NCI-H1694 treated with DMSO at 0.1 percent for 48 hours (cell line): ENCODE measurements at places on chromosomes 3 and 15.
A peak's percentile ranks its signal among the peaks of the same experiment; 100 is the strongest.

GRCh38 chr15:36183201-36183600 is 396.2 kb upstream of the CDIN1 start:
- no peak for DNase-seq

- no peak for DNase-seq
Measured at GRCh38 chr3:129687586-129688125, 81.2 kb upstream of the PLXND1 start.

- DNase-seq = no peak
Measured at GRCh38 chr15:52491472-52491871, 37.2 kb downstream of the MYO5A start.

GRCh38 chr15:33064878-33065277 is 129.6 kb downstream of the FMN1 start:
- no peak for DNase-seq

DNA sequence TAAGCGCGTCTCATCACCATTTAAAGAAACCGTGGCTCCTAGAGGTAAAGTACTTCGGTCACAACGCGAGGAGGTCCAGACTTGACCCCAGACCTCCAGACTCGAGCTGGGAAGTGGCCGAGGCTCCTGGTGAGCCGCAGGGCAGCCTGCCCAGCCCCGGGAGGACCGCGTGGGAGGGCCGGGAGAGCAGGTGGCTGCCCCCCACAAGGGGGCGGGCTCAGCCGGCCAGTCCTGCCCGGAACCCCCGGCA is at the start of gene SLC27A2:
Gene SLC27A2 (plus strand): TSS at position 228 of the 250 bp plus-strand sequence. CDS start 232 bp downstream, outside the sequence.
- no peak for DNase-seq

- no peak for DNase-seq
Measured at GRCh38 chr3:197590313-197590962, 34.7 kb upstream of the BDH1 start.

DNA sequence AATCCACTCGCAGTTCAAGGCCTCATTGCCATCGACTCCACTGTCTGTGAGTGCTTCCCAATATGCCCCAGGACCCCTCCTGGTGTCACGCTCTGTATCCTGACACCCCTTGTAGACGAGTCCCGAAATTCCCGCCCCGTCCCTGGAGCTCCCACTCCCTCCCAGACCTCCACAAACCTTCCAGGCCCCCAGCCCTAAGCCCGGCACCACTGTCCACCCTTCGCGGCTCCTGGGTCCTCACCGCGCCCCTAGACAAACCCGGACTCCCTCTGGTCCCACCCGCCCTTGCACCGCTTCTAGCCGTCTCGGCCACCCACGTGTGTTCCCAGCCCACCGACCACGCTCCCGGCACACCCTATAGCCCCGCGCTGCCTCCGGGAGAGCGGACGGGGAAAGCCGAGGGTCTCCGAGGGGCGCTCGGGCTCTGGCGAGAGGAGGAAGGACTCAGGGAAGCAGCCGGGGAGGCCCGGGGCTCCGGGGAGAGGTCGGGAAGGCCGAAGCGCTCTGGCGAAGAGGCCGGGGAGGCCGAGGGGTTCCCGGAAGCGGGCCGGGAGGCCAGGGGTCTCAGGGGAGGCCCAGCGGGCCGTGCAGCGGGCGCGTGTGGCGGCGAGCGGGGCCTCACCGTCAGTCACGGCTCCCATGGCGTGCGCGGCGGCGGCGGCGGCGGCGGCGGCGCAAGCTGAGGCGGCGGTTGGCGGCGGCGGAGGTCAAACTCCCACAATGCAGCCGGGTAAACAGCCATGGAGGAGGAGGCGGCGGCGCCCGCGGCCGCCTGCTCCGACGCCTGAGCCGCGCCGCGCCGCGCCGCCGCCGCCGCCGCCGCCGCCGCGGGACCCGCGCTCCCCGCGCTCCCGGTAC is at the start of the genes ATXN7 and THOC7:
Gene ATXN7 (plus strand): TSS at position 718 of the 858 bp plus-strand sequence. CDS start 48,732 bp downstream, outside the sequence.
Gene THOC7 (minus strand): TSS at position 656 of the 858 bp plus-strand sequence. CDS start 15 bp downstream, at position 641.
- no peak for DNase-seq

DNA sequence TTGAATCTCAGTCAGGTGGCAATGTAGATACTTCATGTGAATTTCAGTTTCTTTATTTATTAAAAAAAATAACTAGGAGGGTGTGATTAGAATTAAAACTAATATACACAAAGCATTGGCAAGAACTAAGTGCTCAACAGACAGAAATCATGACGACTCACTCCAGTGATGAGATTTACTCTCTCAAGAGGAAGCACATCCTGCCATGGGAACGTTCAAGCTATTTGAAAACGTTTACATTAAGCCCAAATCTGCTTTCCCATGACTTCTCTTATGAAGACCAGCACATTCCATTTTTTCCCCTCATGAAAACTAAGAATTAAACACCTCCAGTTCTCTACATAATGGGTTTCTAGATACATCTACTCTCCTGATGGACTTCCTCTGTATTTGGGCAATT is 8.5 kb downstream of the WDR53 start:
- no peak for DNase-seq

GRCh38 chr3:64903006-64903405 is 215.2 kb upstream of the ADAMTS9 start:
- DNase-seq = no peak

- no peak for DNase-seq
Measured at GRCh38 chr15:45197512-45197911, 9.7 kb upstream of the SHF start.

GRCh38 chr3:10240799-10241198 is 7.5 kb upstream of the TATDN2 start:
- no peak for DNase-seq

- no peak for DNase-seq
Measured at GRCh38 chr3:156948402-156949210, 122.5 kb downstream of the LEKR1 start.

GRCh38 chr3:53939813-53940212 is 48.2 kb upstream of the SELENOK start:
- no peak for DNase-seq

GRCh38 chr15:37368961-37369360 is 268.6 kb upstream of the MEIS2 start:
- no peak for DNase-seq

GRCh38 chr3:5004319-5005152 is 25.3 kb downstream of the BHLHE40 start:
- no peak for DNase-seq

DNA sequence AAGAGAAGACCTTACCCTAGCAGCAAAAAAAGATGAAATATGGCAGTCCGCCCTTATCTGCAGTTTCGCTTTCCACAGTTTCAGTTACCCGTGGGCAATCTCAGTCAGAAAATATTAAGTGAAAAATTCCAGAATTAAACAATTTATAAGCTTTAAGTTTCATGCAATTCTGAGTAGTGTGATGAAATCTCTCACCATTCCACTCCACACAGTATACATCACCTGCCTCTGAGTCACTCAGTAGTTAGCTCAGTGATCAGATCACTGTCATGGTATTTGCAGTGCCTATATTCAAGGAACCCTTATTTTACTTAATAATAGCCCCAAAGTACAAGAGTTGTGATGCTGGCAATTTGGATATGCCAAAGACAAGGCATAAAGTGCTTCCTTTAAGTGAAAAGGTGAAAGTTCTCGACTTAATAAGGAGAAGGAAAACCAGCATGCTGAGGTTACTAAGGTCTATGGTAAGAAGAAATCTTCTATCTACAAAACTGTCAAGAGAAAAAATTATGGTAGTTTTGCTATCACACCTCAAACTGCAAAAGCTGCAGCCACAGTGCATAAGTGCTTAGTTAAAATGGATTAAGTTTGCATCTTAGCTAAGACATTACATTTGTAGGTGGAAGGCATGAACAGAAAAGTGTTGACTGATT is 48.1 kb downstream of the HSPBAP1 start:
- DNase-seq = no peak

- no peak for DNase-seq
Measured at GRCh38 chr3:165532851-165533250, 304.4 kb downstream of the BCHE start.

DNA sequence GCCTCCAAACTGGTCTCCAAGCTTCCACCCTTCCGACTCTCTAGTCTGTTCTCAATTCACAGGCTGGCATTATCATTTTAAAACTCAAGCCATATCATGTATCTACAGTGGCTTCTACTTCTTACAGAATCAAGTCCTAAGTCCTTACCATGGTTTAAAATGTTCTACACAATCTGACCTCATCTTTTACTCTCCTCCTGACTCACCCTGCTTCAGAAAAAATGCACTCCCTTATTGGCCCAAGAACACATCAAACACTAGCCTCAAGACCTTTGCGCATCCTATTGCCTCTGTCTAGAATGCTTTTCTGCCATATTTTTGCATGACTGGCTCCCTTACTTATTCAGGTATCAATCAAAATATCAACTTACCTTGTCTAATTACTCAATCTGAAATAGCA is 11.0 kb downstream of the MRPL3 start:
- DNase-seq = no peak

DNA sequence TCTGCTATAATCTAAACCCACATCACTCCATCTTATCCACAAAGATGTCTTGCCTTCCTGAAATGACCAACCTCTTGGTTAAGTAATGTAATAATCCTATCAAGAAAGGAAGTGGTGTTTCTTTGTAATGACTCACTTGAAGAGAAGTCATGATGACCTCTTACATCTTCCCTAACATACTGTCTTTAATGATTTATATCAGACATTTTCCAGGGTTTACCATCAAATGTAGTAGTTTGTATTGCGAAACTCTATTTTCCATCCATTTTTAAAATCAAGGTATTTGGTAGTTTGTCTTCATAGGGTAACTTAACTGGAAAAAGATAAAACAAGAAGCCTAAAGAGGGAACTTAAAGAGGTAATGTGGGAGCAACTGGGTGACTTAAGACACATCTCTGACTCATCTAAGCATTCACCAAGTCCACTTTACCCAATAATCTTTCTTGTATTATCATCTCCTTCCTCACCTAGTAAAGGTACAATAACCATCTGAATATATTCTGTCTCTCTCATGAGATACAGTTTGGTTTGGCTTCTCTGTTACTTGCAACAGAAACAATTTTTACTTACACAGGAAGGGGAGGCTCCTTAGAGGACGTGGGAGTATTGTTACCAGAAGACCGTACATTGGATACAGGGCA is 5.7 kb upstream of the MAPK6 start:
- DNase-seq = no peak

DNA sequence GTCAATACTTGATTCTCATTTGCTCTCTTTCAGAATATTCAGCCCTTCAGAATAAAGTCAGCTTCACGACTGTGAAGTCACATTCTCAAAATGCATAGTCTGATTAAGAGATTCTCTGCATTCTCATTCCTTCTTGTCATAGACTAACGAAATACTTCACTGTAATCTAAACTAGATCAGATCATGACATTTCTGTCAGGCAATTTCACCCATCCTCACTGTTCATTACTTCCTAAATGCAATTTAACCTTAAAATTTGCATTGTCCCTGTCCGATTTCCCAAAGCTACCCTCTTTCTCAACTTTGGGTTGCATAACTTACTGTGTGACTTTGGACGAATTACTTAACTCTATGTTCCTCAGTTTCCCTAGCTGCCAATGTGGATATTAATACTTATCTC is 6.2 kb downstream of the RPL22L1 start:
- DNase-seq = no peak

GRCh38 chr3:10986592-10986991 is 6.0 kb upstream of the SLC6A1 start:
- no peak for DNase-seq

DNA sequence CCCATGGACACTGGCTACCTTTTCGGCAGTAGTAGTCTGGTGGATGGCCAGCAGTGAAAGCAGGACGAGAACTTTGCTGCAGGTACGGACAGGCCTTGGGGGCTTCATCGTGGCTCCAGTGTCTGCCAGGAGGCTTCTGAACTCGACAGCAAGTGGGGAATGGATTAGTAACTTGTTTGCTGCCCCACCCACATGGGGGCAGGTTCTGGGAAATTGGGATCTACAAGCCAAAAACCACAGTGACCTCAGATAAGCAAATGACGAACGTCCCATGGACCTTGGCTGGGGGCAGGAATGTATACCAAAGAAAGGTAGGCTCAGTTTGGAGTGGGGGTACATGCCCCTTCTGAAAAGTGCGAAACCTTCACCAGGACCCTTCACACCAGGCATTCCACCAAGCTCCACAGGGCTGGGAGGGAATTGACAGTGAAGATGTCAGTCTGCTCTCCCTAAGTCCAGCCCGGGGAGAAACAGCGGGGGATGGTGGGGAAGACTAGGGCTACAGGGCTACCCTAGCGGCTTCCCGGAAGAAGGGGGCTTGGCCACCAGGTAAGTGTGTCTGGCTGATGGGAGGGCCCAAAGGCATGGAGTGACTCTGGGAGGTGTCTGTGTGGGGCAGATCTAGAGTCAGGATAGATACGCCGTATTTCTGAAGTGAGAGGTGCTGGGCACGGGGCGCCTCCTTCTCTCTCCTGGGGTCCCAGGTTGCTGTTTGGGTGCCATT is at the start of gene ITIH4:
Gene ITIH4 (minus strand): TSS at position 138 of the 724 bp plus-strand sequence. CDS start 30 bp downstream, at position 108.
- no peak for DNase-seq

DNA sequence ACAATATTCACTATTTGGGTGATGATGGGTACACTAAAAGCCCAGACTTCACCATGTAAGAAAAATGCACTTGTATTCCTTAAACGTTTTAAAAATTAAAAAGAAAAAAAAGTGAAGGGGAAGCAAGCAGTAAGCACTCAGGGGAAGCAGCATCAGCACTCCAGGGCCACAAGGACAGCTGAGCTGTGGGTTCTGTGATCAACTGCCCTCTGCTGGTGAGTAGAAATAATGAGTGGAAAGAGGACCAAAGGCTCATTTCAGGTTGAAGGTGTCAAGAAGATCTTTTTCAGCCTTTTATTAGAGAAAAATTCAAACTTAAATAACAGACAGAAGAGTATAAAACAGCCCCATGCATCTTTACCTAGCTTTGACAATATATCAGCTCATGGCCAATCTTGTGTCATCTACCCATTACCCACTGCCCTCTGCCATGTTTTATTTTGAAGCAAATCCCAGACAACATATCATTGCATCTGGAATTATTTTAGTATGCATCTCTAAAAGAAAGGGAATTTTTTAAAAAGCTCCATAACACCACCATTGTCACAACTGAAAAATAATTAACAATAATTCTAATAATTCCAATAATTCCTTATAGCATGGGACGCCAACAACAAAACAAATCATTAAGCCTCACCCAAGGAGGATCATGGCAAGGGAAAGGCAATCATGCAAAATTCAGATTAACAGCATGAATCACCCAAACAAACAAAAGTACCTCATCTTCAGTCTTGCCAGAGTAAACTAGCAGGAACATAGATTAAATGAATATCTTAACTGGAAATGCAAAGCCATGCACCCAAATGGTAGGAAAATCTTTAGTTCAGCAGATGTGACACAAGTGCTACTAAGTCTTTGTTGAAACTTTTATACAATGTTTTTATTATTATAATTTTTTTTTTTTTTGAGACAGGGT is 42.5 kb downstream of the TAMM41 start:
- peak; percentile 3 for DNase-seq

- DNase-seq = no peak
Measured at GRCh38 chr15:44038755-44039191, 156.3 kb downstream of the FRMD5 start.

- DNase-seq = no peak
Measured at GRCh38 chr3:14424711-14425580, 22.5 kb downstream of the SLC6A6 start.
